Activated gamma-delta T cell (primary cell): ENCODE measurements at places on chromosomes 5 and 9.

- DNase-seq, result no peak
Observed at GRCh38 chr5:65078331-65078730, 309.6 kb downstream of the CWC27 start.

DNA sequence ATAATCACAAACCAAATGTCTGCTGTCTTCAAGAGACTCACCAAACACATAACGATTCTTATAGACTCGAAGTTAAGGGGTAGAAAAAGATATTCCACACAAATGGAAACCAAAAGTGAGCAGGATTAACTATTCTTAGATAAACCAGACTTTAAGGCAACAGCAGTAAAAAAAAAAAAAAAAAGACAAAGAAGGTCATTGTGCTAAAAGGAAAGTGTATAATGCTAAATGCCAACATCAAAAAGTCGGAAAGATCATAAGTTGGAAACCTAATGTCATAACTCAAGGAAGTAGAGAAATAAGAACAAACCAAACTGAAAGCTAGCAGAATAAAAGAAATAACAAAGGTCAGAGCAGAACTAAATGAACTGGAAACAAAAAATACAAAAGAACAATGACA is 714.6 kb downstream of the SEMA5A start:
- no peak for DNase-seq

DNA sequence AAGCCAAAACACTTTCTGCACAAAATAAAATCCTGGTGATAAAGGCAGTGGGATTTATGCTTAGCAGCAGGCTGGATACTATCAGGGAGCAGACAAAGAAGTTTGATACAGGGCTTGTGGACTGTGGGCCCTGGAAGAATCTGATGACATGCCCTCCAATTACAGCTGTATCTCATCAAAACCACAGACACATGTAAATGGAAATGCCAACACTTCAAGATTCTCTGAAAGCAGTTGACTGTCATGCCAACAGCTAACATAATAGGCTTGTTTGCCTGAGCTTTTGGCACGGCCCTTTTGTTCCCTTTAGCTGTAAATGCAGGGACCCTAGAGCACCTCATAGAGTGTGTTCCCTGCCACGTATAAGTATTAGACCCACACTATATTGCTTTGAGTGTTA is 114.4 kb downstream of the STK32A start:
- no peak for DNase-seq

- no peak for DNase-seq
Observed at GRCh38 chr5:116504593-116505166, 69.9 kb downstream of the SEMA6A start.

DNA sequence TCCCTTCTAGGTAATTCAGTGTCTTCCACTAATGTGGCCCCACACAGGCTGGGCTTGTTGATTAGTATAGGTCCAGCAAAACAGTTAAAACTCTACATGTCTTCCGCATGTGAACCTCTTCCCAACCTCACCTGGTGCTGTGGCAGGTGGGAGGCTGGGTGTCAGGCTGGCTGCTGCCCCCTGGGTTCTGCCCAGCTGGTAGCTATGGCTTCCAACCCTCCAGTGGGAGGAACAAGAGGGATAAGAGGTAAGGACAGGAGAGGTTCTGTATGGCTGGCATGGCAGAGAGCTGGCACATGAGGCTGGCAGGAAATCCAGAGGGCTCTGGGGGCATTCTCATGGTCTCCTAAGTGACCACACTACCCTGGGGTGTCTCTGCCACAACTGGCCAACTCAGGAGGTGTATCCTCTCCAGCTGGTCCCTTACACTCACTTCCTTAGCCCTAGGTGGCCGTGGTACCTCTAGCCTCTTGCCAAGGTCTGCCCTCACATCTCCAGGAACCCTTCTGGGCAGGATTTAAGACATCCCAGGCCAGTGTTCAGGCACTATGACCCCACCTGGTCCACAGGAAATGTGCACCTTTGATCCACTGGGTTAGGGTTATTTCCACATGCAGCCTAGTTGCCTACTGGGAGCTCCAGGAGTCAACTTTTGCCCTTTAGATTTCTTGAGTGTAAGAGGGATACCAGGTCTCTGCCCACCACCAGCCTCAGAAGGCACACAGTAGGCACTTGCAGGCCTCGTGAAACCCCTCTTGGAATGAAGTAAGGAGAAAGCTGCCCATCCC is 41.7 kb downstream of the AHRR start:
- no peak for DNase-seq

GRCh38 chr9:128406848-128407391 is 13.7 kb upstream of the CERCAM start:
- no peak for DNase-seq

DNA sequence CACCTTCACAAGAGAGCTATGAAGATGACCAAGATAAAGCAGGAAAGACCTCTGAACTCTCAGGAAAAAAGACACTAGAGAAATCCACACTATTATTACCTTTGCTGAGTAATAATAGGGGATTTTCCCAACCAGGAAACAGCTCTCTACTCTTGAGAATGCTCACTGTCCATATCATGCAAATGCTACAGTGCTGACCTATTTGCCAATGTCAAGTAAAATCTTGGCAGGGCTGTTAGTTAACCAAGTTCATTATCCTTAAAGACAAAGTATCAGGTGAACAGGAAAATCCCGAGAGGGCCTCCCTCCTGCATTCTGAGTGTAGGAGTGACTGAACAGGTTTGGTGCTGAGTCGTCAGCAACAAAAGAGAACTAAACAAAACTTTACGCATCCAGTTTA is 306.6 kb downstream of the ACTL7B start:
- DNase-seq, result no peak

GRCh38 chr5:131649161-131649560 is 14.1 kb upstream of the RAPGEF6 start:
- no peak for DNase-seq

DNA sequence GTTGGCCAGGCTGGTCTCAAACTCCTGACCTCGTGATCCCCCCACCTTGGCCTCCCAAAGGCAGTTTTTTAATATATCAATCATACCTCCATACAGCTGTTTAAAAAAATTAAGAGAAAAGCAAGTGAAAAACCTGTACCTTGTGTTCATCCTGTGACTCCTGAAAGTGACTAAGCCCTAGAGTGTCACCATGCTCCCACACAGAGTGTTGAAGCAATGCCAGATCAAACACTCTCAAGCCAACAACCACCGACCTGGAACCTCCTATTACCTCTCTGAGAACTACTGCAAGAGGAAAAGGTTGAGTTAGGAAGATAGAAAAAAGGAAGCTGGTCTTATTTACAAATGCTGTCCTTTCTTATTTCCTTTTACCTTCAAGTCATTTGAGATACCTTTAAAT is 123.5 kb downstream of the RASEF start:
- DNase-seq, result no peak

- no peak for DNase-seq
Observed at GRCh38 chr9:100229561-100229960, 123.2 kb downstream of the TEX10 start.

DNA sequence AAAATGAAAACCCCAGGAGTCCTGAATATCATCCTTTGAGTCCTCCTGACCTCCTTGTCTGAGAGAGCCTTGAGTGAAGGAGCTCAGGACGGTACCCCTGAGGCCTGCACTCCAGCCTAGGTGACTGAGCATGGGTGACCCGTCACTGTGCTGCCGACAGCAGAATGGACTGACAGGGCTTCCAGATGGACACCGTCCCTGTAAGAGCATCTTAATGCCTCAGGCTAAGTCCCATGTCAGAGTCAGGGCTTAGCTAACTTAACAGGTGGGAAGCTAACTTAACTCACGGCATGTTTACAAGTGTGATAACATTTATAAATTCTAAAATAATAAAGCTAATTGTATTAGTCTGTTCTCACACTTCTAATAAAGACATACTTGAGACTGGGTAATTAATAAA is 68.3 kb downstream of the IL6ST start:
- DNase-seq, result no peak

- DNase-seq, result no peak
Observed at GRCh38 chr5:134738963-134739661, 764 bp downstream of the CAMLG start.

GRCh38 chr9:89363921-89364665 is 45.8 kb downstream of the SECISBP2 start:
- DNase-seq, result no peak

- DNase-seq, result no peak
Observed at GRCh38 chr5:150320044-150320613, 17.4 kb upstream of the ARSI start.

DNA sequence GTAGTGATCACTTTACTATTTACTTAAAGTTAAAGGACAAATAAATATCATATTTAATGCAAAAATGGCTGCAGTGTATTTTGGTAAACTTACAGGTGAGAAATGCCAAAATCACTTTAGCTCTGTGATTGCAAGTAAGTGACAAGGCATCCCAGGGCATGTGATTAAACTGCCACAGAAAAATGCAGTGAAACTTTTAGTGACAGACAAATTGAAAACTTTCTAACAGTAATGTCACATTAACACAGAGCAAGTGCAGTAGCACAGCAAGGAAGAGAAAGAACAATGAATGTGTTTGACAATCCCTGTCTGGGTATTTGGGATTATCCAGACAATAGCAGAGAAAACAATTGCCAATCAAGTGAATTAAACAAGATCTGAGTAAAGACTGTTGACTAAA is 606.8 kb downstream of the SLCO4C1 start:
- DNase-seq, result no peak
